COR-L47 (cell line): ENCODE measurements at places on chromosomes 5 and 9.

GRCh38 chr9:137872296-137872695 lies 5.3 kb upstream of the CACNA1B start:
- DNase-seq, result no peak

DNA sequence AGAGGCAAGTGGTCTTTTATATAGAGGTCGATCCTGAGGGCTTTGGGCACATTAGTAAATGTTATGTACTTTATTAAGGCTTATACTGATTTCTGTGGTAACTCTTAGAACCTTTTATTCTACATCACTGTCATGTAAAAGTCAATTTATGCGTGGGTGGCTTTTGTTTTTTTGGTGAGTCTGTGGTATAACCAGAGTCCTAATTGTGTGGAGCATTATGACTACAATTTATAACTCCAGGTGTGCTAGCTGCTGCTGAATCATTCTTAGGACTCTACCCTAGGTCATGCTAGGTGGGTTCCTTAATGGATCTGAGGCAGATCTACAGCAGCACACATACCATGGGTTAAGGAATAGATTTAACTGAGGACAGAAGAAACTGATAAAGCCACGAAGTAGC lies 33.9 kb upstream of the KCNN2 start:
- DNase-seq, result no peak

DNA sequence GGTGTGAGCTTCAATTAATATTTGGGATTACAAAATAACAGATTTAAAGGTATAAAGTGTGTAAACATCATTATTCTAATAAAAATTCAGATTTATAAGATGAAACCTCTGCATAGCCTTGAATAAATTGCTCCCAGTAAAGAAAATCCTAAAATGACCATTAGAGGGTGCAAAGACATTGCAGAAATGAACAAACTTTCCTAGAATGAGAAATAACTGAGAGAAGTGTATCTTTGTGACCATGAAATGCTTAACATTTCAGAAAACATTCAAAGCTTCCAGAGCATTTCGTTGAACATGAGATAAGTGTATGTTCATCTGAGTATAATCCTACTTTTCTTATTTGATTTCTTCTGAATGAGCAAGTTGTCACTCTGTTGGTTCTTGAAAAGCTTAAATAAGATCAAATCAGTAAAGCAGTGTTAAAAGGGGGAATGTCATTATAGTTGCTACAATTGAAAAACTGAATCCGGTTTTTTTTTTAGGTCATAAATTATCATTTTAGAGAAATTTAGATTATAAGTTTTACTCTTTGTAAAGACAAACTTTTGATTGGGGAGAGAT lies 24.7 kb upstream of the NUDT12 start:
- peak; percentile 33 for DNase-seq

DNA sequence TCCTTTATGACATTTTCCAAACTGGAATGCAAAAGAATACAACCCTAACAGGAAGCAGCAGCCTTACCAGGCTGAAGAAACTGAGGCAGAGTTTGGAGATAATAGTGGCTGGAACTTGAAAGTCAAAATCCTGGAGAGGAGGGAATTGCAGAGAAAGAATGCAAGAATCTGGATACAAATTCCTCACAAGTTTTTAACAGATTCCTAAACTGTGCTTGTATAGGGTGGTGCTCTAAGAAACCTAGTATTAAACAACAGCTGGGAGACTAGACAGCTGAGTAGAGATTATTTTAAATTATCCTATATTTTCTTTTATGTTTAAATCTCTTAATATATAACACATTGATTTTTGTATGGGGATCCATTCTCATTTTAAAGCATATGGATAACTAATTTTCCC lies 30.7 kb downstream of the INVS start:
- DNase-seq, result no peak

- DNase-seq, result no peak
These were observed 14.2 kb upstream of the NRARP start for GRCh38 chr9:137316012-137316981.

GRCh38 chr5:124060413-124061067 lies 548.6 kb downstream of the CSNK1G3 start:
- DNase-seq, result no peak

DNA sequence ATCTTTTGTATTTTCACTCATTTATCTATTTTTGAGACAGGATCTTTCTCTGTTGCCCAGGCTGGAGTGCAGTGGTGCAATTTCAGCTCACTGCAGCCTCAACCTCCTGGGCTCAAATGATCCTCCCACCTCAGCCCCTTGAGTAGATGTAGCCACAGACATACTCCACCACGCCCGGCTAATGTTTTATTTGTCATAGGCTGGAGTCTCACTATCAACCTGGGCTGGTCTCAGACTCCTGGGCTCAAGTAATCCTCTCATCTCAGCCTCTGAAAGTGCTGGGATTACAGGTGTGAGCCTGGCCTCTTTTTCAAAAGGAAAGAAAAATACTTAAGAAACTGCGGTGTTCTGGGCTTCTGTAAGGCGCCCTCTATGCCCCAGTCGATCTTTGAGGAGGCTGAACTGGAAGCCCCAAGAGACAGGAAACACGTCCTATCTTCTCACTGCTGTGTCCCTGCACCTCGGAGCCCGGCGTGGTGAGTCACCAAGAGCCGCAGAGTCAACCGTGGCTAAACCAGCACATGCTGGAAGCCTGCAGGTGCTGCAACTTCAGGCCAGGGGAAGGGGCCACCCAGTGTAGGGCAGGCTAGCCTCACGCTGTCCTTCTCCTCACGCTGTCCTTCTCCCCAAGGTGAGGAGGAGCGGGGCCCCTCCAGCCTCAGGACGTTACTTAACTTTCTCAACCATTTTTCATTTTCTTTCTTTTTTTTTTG lies 15.2 kb upstream of the LHX3 start:
- DNase-seq, result no peak

- DNase-seq, result no peak
These were observed 20.0 kb downstream of the F2R start for GRCh38 chr5:76735762-76736545.

- no peak for DNase-seq
These were observed 32.4 kb upstream of the VDAC1 start for GRCh38 chr5:134037160-134037559.

GRCh38 chr5:50888751-50889150 lies 222.3 kb downstream of the PARP8 start:
- DNase-seq, result no peak

DNA sequence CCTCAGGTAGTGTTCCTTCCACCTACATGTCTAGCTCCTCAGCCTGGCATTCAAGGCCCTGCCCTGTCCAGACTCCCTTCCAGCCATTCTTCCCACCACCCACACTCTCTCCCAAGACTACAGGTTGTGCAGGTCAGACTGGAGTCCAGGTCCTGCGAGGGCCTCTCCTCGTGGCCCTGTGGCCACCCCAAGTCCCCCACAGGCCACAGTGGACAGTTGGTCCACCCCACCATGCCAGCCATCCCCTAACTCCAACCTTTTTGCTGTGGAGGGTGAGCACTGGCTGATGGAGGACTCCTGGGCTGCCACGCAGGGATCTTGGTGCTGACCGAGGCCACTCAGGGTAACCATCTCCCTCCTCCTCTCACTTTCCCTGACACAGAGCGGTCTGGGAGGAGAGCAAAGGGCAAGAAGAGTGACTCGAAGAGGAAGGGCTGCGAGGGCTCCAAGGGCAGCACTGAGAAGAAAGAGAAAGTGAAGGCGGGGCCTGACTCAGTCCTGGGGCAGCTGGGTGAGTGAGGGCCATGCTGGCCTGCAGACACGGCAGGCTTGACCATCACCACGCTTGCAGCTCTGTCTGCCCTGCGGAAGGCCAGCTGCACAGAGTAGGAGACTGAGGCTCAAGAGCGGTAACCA lies 51.0 kb downstream of the JADE2 start:
- DNase-seq, result no peak

GRCh38 chr5:158928404-158928803 lies 171.3 kb downstream of the EBF1 start:
- DNase-seq, result no peak

- peak; percentile 43 for DNase-seq
These were observed 92.3 kb downstream of the LMX1B start for GRCh38 chr9:126705767-126706697.

GRCh38 chr5:74667396-74667795 lies 17.6 kb upstream of the HEXB start:
- no peak for DNase-seq

GRCh38 chr5:37054391-37054790 lies 177.8 kb downstream of the NIPBL start:
- no peak for DNase-seq

GRCh38 chr9:120587328-120587727 lies 7.4 kb upstream of the CDK5RAP2 start:
- DNase-seq, result no peak

DNA sequence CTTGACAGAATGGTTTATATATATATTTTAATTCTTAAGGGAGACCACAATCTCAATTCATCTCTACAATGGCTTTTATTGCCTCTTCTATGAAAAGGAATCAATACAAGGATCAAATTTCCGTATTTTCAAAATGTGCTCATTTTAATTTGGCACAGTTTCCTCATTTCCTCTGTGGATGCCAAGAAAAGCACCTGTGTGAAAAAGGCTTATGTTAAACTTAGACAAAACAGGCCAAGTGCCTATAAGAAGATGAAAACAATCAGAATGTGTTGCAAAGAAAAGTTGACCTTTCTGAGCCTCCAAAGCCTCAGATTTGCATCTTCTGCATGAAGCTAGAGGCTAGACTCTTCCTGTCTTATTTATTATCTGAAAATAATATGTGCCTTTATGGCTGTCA lies 173.7 kb upstream of the SLC12A2 start:
- peak; percentile 54 for DNase-seq

DNA sequence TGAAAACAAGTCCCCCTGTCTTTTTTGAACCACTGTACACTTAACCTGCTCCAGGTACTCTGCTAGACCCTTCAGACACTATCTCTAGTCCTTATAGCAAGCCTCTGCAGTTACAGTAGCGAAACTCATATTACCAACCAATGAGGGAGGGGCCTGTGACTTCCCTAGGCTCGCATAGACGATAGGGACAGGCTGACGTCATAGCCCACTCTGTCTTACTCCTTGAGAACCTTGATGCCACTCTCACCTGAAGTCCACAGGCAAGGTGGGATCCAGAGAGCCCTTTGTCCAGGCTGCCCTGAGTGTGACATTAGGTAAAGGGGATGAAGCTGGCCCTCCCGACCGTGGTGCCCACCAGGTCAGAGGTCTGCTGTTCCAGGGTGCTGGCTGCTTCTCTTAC lies 65.3 kb downstream of the ACTBL2 start:
- DNase-seq, result no peak

- no peak for DNase-seq
These were observed 47.6 kb upstream of the GRHPR start for GRCh38 chr9:37374892-37375291.

GRCh38 chr5:72151646-72152045 lies 44.4 kb downstream of the MAP1B start:
- DNase-seq, result no peak

GRCh38 chr9:17588941-17589340 lies 10.1 kb downstream of the SH3GL2 start:
- DNase-seq, result no peak

DNA sequence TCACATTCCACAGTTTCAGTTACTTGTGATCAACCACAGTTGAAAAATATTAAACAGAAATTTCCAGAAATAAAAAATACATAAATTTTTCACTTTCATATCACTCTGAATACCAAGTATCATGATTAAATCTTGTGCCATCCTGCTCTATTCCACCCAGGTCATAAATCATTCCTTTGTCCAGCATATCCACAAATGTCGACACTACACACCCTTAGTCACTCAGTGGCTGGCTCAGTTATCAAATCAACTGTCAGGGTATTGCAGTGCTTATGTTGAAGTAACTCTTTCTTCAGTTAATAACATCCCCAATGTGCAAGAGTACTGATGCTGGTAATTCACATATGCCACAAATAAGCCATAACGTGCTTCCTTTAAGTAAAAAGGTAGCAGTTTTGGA lies 115.7 kb downstream of the FBXL17 start:
- DNase-seq, result no peak

DNA sequence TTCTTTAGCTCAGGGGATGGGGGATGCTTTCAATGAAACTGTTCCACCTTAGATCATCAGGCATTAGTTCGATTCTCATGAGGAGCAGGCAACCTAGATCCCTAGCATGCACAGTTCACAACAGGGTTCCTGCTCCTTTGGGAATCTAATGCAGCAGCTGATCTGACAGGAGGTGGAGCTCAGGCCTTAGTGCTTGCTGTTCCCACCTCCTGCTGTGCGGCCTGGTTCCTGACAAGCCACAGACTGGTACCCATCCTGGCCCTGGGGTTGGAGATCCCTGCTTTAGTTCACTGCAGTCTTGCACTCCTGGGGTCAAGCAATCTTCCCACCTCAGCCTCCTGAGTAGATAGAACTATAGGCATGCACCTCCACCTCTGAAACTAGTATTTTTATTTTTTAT lies 1369.8 kb upstream of the NUDT12 start:
- DNase-seq, result no peak

DNA sequence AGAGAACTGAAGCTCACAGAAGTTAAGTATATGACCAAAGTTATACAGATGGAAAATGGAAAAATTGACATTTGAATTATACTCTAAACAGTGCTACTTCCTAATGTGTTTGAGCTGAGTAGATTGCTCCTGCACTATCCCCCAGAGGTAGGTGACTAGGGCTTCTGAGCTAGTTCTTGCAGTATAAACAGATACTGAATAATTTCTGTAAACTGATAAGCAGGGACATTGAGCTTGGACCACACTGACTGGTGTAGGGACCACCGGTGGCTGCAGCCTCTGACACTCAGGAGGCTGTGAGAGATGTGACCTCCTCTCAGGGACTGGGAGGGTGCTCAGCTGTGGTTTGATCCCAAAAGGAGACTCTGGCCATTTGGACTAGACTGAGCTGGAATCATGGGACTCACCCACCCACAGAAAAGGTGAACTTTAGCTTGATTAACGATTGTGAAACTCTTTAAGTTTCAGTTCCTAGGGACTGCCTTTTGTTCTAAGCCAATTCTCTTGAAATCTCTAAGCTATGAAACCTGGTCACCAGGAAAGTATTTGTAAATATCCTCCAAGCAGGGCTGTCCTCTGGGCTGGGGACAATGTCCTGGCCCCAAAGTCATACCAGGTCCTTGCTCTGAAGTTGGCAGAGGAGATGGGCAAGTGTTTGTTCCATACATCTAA lies 291.5 kb downstream of the SEC61B start:
- no peak for DNase-seq

GRCh38 chr5:103119070-103119764 lies 721 bp downstream of the GIN1 start:
- DNase-seq, result no peak

- DNase-seq, result no peak
These were observed 17.4 kb downstream of the FRMPD1 start for GRCh38 chr9:37668116-37668601.
